Stromal cell of bone marrow (primary cell): ENCODE measurements at places on chromosomes 2 and 18.

DNA sequence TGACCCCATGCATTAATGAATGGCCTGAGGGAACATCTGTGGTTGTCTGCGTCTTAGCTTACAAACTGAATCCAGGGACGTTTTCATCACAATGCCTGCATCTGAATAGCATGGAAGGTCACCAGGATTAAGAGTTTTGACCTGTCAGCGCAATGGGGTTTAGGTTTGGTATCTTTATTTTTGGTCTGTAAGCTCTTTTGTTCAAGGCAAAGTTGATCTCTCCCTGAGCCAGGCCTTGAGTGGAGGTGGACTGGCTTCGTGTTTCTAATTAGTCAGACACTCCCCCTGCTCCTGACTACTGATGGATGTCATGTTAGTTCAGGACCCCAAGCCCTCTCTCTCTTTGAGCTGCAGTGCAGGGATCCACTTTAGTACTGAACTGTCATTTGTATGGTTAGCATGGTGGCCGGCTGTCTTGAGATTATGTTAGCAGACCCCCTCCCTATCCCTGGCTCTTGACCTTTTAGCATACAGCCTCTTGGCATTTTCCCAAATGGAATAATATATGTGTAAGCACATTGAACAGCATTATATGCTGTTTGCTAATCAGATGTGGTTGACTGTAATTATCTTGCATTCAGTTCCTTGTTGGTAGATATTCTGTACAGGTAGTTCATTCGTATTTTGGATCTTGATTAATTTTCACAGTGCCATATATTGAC lies 59.2 kb downstream of the LYPD6 start:
- DNase-seq = no peak

- DNase-seq = no peak
These were observed 289.5 kb upstream of the REV1 start for GRCh38 chr2:99779276-99779675.

- DNase-seq = no peak
These were observed 39.6 kb upstream of the CCDC88A start for GRCh38 chr2:55459279-55459678.

DNA sequence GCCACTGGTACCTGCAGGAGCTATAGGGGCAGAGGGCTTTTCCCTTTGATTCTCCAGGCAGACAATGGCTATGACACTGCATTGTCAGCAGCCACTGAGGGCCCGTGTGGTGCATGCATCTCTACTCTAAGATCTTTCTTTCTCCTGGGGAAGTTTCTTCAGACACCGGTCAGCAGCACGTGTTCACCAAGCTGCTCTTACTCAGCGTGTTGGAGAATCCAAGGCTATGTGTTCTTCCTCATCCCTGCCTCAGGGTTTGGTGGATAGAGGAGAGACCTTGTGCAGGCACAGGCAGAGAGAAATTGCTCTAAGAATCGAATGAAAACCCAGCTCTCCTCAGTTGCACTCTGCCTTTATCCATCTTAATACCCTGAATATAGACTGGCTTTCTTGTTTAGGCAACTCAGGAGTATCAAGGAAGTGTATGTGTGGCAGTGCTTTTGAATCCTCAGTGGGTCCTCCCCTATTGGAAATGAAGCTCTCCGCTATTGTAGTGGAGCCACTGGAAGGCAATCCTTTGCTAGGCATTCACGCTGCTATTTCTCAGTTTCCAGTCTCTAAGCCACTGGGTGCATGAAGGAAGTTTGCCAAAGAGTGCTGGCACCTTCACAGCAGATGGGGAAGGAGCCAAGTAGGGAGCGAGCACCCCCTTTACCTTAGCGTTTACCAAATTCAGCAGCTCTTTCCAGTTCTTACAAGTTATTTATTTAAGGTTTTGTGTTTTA lies 86.9 kb upstream of the EML6 start:
- DNase-seq = no peak
